ENCODE measurements at places on chromosomes 13 and 19.

GRCh38 chr19:13526552-13526951 lies 20.3 kb upstream of the CACNA1A start:
- no peak for DNase-seq

GRCh38 chr13:51590971-51591627 lies 6.8 kb downstream of the WDFY2 start:
- DNase-seq, result no peak

DNA sequence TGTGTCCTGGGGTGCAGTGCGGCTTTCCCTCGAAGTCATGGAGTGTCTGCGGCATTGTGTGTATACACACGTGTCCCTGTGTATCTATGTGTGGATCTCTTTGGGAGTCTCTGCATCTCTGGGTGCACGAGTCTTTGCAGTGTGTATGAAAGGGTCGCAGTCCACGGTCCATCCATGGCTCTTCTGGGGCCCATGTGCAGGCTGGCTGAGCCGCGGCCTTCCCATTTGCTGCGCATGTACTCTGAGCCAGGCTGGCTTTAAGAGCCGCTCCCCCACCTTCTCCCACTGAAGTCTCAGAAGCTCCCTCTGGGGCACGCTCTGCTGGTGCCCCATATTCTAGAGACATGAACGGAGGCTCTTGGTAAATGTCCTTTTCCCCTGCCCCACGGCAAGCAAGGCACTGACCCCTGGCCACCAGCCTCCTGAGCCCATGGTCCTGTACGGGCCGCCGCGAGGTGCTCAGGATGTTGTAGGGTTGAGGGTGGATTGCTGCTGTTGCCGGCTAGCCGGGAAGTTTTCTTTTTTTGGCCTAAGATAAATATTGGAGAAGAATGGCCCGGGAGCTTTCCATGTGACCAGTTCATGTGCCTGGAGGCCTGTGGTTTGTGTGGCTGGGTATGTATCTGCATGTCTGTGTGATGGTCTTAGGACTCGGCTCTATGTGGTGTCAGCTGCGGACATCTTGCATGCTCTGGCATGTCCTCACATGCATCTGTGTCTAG lies 31.9 kb downstream of the PAK4 start:
- no peak for DNase-seq

DNA sequence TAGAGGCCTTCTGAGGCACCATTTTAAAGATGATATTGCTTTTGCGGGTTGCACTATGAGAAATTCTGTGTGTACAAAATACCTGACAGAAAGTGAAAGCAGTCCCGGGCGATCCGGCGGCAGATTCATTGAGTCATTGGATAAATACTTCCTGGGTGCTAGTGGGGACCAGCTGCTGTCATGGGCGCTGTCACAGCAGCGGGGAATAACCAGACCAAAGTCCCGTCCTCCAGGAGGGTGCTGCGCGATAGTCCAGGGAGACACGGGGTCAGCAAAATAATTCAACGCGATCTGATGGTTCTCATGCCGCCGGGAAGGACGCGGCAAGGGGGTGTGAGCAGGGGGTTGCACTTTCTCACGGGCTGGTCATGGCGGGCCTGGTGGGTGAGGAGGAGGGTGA lies 13.5 kb downstream of the ZFR2 start:
- DNase-seq, result peak; percentile 41

- DNase-seq, result no peak
Measured at GRCh38 chr13:74438901-74439300, 304.7 kb upstream of the KLF12 start.

DNA sequence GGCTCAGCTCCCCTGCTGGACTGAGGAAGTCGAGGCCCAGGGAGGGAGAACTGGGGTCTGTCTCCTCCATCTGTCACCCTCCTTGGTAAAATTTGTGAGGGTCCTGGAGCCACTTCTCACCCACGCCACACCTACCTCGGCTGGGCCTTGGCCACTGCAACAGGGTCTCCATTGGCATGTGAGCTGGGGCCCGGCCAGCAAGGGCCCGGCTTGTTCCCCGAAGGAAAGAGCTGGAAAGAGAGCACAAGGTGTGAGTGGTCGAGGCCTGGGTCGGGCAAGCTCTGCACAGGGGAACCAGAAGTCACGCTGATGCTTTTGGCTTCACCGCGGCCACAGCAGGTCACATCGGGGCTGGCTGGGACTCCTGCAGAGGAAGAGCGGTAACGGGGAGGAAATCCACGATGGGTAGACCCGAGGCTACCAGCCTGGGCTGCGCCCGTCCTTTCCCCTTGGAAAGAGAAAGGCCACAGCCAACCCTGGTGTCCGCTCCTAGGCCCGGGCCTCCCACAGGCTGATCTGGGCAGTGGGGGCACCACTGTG lies 9.0 kb downstream of the NANOS3 start:
- DNase-seq, result no peak

DNA sequence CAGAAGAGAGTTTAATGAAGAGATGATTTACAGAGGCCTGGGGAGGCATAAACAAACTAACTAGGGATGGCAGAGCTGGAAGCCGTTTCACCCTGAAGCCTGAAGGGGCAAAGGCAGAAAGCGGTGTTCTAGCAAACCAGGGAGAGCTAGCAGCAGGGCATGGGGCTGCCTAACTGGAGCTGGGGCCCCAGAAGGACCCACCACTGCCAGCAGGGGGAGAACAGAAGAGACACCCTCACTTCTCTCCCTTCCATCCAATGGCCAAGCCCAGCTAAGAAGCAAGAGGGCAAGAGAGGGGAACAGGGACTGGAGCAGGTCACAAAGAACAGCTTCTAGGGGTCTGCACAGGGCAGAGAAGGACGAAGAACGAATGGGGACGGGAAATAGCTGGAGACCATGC lies 195.5 kb downstream of the KATNAL1 start:
- DNase-seq, result no peak

DNA sequence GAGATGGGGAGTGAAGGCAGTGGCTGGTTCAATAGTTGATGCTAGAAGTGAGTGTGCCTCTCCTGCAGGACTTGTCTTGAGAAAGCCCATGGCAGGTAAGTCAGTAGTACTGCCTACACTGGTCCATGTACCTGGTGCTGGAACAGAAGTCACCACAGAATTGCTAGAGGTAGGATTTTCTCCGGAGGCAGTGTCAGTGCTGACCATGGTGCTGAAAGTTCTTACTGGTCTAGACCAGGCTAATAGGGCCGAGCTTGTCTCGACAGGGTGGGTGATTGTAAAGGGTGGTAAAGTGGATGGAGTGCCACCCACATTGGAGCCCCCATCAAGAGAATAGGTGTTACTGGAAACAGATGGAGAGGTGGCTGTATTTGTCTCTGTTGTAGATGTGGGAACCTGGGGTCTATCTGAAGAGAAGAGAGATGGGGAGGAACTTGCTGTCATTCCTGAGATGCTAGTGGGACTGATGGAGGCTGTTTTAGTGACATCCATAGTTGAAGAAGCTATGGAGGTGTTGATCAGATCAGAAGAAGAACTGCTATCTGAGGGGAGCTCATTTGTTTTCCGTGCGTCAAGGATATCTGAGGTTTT lies 36.6 kb downstream of the MUC16 start:
- DNase-seq, result no peak

- DNase-seq, result no peak
Measured at GRCh38 chr19:35024095-35024494, 6.2 kb upstream of the SCN1B start.

GRCh38 chr13:51291341-51291740 lies 48.1 kb upstream of the SERPINE3 start:
- no peak for DNase-seq

- no peak for DNase-seq
Measured at GRCh38 chr13:40688781-40689180, 22.3 kb upstream of the FOXO1 start.

DNA sequence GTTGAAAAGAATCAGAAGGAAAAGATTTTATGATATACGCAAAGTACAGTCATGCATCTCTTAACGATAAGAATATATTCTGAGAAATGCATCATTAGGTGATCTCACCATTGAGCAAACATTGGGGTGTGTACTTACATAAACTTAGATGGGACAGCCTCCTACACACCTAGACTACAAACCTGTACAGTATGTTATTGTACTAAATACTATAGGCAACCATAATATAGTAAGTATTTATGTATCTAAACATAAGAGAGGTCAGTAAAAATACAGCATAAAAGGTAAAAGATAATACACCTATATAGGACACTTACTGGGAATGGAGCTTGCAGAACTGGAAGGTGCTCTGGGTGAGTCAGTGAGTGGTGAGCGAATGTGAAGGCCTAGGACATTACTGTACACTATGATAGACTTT lies 254.6 kb downstream of the SPRY2 start:
- DNase-seq, result no peak

DNA sequence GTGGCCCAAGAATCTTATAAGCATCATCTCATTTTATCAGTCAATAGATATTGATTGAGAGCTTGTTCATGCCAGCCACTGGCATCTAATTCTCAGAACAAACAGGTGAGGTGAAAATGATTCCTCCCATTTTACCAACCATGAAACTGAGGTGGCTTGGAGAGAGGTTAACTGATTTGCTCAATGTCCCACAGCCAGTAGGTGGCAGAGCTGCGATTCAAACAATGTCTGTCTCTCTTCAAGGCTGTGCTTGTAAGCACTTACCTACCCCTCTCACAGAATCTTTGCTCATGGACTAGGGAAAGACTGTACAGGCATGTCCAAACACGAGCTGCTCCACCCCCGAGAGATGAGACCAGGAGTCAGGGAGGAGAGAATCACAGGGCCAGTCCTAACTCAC lies 21.5 kb upstream of the GSX1 start:
- DNase-seq, result no peak

GRCh38 chr13:26007261-26008125 lies 44.3 kb downstream of the SHISA2 start:
- no peak for DNase-seq

DNA sequence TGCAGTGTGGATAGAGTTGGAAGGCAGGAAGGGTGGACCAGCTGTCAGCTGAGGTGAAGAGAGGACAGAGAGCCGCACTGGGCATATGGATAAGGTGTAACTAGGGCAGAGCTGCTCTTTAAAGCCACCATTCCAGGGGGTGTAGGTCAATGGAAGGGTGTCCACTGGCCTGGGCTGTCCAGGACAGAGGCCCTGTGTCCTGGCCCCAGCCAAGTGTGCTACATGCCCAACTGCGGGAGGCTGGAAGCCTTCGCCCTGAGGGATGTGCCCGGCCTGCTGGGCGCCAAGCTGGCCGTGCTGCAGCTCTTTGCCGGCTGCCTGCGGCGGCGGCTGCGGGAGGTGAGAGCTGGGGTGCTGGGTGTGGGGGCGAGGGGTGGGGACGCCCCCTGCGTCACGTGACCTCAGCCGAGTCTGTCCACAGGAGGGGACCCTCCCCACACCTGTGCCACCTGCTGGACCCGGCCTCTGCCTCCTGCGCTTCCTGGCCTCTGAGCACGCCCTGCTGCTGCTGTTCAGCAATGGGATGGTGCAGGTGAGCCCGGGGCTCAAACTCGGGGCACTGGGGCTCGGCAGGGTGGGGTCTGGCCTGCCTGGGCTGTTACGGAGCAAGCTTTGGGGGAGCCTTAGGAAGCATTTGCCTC lies 9.8 kb downstream of the PLK5 start:
- no peak for DNase-seq

GRCh38 chr13:50842251-50842989 lies 1.1 kb downstream of the DLEU7 start:
- no peak for DNase-seq

GRCh38 chr13:48930918-48931317 lies 44.8 kb upstream of the FNDC3A start:
- no peak for DNase-seq

- DNase-seq, result no peak
Measured at GRCh38 chr13:105201351-105201750, 1334.1 kb downstream of the EFNB2 start.

GRCh38 chr13:49303533-49304252 lies 56.0 kb downstream of the CDADC1 start:
- DNase-seq, result no peak

DNA sequence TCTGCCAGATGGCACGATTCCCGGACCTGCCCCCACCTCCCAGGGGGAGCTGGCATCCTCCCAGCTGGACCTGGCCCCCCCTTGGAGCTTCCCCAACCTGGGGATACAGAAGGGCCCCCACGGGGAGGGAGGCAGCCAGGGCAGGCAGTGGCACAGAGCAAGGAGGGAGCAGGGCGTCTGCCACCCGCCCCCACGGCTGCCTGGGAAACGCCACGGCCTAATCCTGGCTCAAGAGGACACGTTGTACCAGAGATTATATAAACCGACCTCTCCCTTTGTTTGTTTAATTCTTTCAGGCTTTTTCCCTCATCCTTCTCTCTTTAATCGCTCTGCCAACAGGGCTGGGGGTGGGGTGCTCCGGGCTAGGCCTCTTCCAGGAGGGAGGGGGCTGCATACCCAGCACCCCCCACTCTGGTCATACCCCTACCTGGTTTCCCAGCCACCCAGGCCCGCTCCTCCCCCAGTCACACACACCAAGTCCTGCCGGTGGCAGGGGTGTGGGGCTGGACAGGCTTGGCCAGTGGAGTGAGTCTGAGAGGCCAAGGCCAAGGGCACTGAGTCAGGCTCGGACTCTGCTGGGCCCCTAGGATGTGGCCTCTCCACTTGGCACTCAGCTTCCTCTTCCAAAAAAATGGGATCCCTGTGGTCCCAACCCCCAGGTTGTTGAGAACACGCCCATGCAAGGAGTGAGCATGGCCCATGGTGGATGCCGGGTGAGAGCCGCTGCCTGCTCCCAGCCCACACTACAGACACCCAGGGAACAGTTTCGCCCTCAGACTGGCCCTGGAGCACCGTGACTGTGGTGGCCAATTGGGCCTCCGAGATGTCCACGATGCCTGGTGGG lies 29.5 kb upstream of the NFIC start:
- DNase-seq, result peak; percentile 84

- peak; percentile 26 for DNase-seq
Measured at GRCh38 chr19:18940769-18941627, at the start of gene HOMER3. Gene HOMER3, minus strand, starts transcription at chr19:18941217. Its CDS starts 2,235 bp downstream, at chr19:18938982.

DNA sequence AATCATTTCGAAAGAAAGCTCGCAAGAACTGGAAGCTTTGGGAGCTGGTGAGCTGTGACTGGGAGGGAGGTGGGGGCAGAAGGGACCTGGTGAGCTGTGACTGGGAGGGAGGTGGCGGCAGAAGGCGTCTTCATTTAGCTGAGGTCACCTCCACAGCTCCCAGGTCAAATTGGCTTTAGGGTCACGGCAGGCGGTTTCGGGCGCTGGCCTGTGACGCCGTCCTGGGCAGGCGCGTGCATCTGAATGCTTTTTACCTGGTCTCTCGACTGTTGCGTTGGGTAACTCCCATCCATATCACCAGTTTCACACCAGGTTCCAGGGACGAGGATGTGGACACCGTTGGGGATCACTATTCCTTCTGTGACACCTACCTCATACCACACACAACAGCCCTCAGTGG lies 29.2 kb downstream of the C2CD4C start:
- DNase-seq, result no peak

GRCh38 chr13:110411688-110412059 lies 104.6 kb downstream of the COL4A2 start:
- no peak for DNase-seq

- DNase-seq, result no peak
Measured at GRCh38 chr13:37701306-37701705, 102.7 kb upstream of the POSTN start.
